ENCODE measurements at places on chromosomes 2 and 18. TPM values are rescaled to one million over a fixed set of nuclear protein-coding genes. Genes with fewer than 3 reads are reported as not detected.

OR6B2 gene
- total RNA-seq = not detected

IL18RAP gene
- total RNA-seq = 1.8 TPM

HDHD2 gene
- total RNA-seq = 34.9 TPM

IGFBP5 gene
- total RNA-seq = not detected

RMC1 gene
- total RNA-seq = 48.5 TPM

TAF4B gene
- 13.6 TPM for total RNA-seq

DNA sequence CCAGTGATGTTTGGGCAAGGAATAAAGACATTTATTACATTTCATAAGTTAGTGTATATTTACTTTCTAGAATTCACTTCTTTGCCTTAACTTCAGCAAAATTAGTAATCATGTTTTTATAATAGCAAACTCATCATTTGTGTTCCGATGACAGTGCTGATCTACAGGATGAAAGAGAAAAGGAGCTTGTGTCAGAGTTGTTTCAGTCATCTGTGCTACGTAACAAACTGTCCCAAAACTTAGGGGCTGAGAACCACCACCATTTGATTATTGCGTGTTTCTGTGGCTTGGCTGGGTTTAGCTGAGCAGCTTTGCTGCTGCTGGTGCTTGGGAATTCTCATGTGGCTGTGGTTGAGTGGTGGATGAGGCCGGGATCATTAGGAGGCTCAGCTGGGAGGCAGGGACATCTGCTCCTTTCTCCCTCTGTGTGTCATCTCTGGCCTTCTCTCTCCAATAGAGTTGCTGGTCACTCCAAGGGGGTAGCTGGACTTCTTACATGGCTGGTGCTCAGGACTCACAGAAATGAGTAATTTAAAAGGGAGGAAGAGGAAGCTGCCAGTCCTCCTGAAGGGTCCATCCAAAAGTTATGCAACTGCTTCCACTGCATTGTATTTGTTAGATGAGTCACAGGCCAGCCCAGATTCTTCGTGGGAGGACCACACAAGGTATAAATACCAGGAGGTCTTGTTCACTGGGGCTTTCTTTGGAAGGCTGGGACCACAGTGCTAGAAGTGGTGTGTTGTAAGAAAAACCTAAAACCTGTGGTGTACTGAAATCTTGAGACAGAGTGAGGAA is 43.4 kb upstream of the HAAO start:
- H3K4me3 ChIP-seq = no peak overlapping the region
- no peak for DNase-seq
- no peaks in the 10 kb centered on the region for H3K27me3 ChIP-seq

- peaks cover 31% of the 10 kb centered on the region for H3K4me1 ChIP-seq
- no peak overlapping the region for H3K27ac ChIP-seq
- no peak overlapping the region for H3K4me3 ChIP-seq
- no peaks in the 10 kb centered on the region for H3K36me3 ChIP-seq
Observed at GRCh38 chr2:12419803-12420202, 296.9 kb upstream of the TRIB2 start.

DNA sequence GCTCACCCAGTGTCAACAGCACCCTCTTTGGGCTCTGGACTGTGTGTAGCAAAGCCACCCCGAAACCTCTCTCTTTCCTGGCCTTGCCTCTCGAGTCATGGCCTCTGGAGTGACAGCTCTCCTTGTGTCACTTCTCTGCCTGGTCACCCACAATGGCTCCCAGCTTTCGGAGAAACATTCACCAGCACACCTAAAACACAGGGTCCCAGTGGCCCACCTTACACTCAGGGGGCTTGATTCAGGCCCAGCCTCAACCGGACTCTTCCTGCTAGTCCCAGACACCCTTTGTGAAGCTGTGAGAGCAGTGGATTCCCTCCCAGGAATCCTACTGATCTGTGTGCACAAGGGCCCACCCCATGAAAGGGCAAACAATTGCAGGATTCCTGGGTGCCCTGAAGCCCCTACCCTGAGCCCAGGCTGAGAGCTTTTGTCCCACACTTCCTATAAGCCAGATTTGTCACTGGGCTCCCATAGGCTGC is 137.2 kb upstream of the HAAO start:
- H3K36me3 ChIP-seq = no peaks in the 10 kb centered on the region
- H3K27me3 ChIP-seq = no peaks in the 10 kb centered on the region
- H3K4me3 ChIP-seq = no peak overlapping the region
- H3K27ac ChIP-seq = no peak overlapping the region
- no peak for DNase-seq
- H3K4me1 ChIP-seq = no peaks in the 10 kb centered on the region

DNA sequence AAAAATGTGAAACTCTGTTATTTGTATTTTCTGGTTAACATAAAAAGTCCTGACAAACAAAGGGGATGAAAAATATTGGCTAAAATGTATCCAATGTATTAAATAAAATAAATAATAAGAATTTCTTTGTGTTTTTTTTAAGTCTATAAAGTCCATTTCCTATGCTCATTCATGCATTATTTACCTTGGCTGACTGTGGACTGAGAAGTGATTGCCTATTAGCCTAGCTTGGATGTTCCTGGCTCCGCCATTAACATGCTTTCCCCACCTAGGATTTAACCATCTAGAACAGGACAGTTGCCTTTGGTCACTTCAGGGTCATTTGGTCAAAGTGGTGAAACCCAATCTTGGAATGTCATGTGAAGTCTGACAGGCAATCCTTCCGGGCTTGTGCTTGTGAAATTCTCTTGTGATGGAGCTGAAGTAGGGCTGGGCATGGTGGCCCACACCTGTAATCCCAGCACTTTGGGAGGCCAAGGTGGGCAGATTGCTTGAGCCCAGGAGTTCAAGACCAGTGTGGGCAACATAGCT is 60.4 kb upstream of the TANC1 start:
- no peaks in the 10 kb centered on the region for H3K27me3 ChIP-seq
- no peak overlapping the region for H3K4me3 ChIP-seq
- DNase-seq = no peak
- no peak overlapping the region for H3K27ac ChIP-seq
- H3K36me3 ChIP-seq = no peaks in the 10 kb centered on the region

DNA sequence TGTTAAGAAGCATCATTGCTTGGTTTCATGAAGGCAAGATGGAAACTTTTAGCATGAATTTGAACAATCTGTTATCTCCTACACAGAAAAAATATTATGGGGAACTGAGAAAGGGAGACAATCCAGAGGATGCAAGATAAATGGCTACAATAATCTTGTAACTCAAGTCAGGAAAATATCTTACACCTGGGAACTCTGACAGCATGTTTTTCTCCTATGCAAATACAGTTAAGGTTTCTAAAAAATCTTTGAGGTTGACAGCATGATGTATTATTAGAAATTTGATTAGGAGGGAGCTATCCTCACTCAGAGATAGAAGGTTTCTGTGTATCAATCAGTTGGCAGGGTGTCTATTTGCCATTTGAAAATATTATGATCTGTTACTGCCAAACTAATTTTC is 75.6 kb downstream of the GPD2 start:
- H3K27ac ChIP-seq = no peak overlapping the region
- H3K27me3 ChIP-seq = no peaks in the 10 kb centered on the region
- no peak for DNase-seq
- peaks cover 39% of the 10 kb centered on the region for H3K36me3 ChIP-seq
- H3K4me1 ChIP-seq = peaks cover 5% of the 10 kb centered on the region
- H3K4me3 ChIP-seq = no peak overlapping the region

DNA sequence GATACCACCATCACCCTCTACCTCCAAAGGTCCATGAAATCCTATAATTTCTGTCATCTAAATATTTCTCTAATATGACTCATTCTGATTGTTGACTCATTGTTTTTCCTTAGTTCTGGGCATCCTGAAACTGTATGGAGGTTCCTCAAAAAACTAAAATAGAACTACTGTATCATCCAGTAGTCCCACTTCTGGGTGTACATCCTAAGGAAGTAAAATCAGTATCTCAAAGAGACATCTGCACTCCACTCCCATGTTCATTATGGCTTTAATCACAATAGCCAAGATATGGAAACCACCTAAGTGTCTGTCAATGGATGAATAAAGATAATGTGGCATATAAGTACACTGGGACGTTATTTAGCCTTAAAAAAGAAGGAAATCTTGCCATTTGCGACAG is 125.8 kb upstream of the MYO3B start:
- no peak for DNase-seq
- no peaks in the 10 kb centered on the region for H3K27me3 ChIP-seq
- no peaks in the 10 kb centered on the region for H3K36me3 ChIP-seq
- no peaks in the 10 kb centered on the region for H3K4me1 ChIP-seq
- H3K4me3 ChIP-seq = no peak overlapping the region

DNA sequence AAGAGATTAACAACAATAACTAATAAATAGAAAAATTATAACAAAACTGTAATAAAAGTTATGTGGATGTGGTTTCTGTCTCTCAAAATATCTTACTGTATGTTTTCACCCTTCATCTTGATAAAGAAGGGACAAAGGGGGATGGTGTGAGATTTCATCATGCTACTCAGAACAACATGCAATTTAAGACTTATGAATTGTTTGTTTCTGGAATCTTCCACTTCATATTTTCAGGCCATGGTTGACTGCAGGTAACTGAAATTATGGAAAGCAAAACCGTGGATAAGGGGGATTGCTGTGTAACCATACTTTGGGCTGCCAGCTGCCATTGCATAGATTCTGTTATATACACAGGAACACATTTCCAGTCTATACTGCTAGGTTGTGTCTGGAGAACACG is 45.6 kb downstream of the NEB start:
- DNase-seq = no peak
- H3K4me1 ChIP-seq = no peaks in the 10 kb centered on the region
- no peaks in the 10 kb centered on the region for H3K36me3 ChIP-seq
- H3K27me3 ChIP-seq = peaks cover 2% of the 10 kb centered on the region

GRCh38 chr2:148513427-148513826 is 131.1 kb upstream of the EPC2 start:
- no peak overlapping the region for H3K27ac ChIP-seq
- no peak overlapping the region for H3K4me3 ChIP-seq
- no peaks in the 10 kb centered on the region for H3K27me3 ChIP-seq
- no peaks in the 10 kb centered on the region for H3K36me3 ChIP-seq
- H3K4me1 ChIP-seq = peaks cover 15% of the 10 kb centered on the region

GRCh38 chr2:86219896-86220295 is 20.6 kb downstream of the MRPL35 start:
- H3K4me1 ChIP-seq = peaks cover 8% of the 10 kb centered on the region
- no peak for DNase-seq
- no peaks in the 10 kb centered on the region for H3K27me3 ChIP-seq
- H3K4me3 ChIP-seq = no peak overlapping the region
- H3K36me3 ChIP-seq = peaks cover 2% of the 10 kb centered on the region

DNA sequence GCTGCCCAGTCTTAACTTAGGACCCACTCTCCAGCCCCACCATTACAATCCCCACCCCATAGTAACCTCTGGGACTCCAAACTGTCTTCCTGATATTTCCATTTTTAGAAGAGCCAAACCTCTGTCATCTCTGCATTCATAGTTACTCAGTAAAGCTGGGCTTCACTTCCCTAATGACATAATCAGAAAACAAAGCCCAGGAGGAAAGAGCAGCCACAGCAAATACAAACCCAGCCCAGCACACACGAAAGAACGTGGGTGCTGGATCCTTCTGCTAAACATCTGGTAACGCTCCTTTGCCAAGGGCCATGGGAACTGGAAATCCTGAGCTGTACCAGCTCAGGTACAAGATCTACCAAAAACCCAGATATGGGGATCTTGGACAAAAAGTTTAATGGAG is 36.8 kb upstream of the RIOK3 start:
- DNase-seq = no peak
- H3K27ac ChIP-seq = no peak overlapping the region
- H3K4me1 ChIP-seq = peaks cover 4% of the 10 kb centered on the region
- no peaks in the 10 kb centered on the region for H3K27me3 ChIP-seq
- no peaks in the 10 kb centered on the region for H3K36me3 ChIP-seq

GRCh38 chr2:210445116-210445707 is 31.3 kb downstream of the LANCL1 start:
- no peaks in the 10 kb centered on the region for H3K27me3 ChIP-seq
- no peak for DNase-seq
- no peak overlapping the region for H3K4me3 ChIP-seq
- peaks cover 54% of the 10 kb centered on the region for H3K36me3 ChIP-seq

- H3K4me1 ChIP-seq = peaks cover 3% of the 10 kb centered on the region
- H3K36me3 ChIP-seq = no peaks in the 10 kb centered on the region
- no peak overlapping the region for H3K4me3 ChIP-seq
Observed at GRCh38 chr2:199744724-199745123, 106.3 kb downstream of the FTCDNL1 start.

Data from naive thymus-derived CD8-positive, alpha-beta T cell (primary cell).